Spleen (tissue), 13 donors: ENCODE measurements at places on chromosomes 2 and 18. TPM values are rescaled to one million over a fixed set of nuclear protein-coding genes. Genes with fewer than 3 reads are reported as not detected.

- DNase-seq = no peak
These were observed 103.9 kb downstream of the PMAIP1 start for GRCh38 chr18:60003610-60004185.

Gene PXDN
- total RNA-seq = 49.3 TPM

- no peak for DNase-seq
These were observed 75.0 kb upstream of the RBM44 start for GRCh38 chr2:237723602-237724001.

DNA sequence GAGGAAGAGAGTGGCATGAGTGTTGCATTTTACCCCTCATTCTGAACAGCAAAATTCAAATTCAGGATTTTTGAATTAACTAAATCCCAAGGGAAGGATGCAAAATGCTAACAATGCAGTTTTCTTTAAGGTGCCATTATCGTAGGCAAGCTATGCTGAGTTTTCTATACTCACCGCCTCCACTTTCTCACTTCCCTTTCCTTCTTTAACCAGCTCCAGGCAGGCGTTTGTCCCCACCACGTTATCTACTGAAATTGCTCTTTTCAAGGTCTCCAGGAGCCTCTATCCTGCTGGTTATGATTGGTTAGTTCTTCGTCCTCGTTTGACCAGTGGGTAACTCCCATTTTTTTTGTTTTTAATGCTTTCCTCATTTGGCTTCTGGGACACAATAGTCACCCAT is 1.8 kb upstream of the CPO start:
- no peak for DNase-seq

DNA sequence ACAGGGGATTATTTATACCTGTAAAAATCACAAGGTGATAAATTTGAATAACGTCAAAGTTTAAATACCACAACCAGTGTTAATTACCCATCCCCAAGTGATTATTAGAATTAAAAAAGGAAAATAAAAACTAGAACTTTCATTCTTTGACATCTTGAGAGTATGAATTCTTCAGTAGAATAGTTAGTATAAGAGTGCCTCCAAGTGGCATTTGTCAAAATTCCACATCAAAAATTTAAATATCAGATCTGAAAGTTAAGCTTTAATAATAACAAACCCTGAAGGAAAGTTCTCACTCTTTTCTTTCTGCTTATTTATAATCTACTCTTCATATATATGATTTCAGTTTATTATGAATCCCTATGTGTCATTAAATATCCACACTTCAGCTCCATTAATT is 273.7 kb upstream of the KYNU start:
- DNase-seq = no peak

DNA sequence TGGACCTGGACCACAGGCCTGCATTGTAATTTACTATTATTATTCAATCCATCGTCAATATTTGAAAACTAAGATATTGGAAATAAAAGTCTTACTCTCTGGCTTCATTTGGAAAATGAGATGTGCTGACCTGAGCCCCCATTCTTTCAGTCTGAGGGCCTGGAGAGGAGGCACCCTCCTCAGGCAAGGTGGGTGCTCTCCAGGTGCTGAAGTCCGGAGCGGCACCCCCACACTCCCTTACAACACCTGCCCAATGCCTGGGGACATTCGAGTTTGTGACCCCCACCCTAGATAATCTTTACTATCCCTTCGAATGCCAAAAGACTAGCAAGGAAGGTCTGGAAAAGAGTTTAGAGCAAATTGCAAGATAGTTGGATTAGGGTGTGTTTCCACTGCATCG is 133.3 kb downstream of the EN1 start:
- DNase-seq = no peak

- no peak for DNase-seq
These were observed 6.8 kb downstream of the TFPI start for GRCh38 chr2:187547353-187547979.

- DNase-seq = no peak
These were observed 14.5 kb downstream of the GNLY start for GRCh38 chr2:85708641-85709040.

DNA sequence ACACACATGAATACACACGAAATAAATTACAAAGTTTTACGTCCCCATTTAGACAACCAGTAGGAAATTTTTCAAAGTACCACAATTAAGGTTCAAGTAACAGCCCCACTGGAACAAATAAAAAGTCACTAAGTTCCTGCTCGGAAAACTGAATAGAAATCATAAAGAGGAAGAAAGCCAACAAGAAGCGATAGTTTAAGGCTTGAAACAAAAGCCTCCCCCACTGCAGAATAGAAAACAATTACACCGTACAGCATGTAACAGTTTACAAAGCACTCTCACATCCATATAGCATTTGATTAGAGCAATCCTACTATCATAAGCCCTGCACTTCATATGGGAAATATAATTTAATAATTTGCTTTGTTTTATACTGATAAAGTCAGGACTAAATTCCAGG is 15.5 kb downstream of the KLF7 start:
- DNase-seq = no peak

DNA sequence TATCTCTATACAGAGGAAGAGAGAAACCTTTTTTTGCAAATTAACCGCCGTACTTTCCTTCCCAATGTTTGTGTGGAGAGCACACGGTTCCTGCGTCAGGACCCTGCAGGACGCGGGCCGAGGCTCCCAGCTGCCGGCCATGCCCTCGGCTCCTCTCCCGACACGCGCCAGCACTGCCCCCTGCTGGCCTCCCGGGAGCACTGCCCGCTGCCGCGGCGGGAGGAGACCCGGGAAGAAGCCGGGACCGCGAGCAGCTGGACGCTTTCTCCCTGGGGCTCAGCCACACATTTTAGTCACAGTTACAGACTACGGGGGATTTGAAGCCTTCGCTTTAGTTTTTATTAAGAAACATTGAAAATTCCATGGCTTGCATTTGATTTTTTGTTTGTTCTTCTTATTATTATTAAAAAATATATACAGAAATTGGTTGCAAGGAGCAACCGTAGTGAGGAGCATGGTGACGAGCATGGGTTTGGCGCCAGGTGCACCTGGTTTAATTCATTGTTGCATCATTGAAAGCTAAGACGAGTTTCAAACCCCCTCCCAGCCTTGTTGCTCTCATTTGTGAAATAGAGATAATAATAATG is 401.2 kb downstream of the GALR1 start:
- peak; percentile 89 for DNase-seq

Gene RBKS
- total RNA-seq = 3.7 TPM

Gene PRSS56
- not detected for total RNA-seq

Gene UBXN4
- total RNA-seq = 92.5 TPM

Gene PTH2R
- 0.63 TPM for total RNA-seq

- DNase-seq = peak; percentile 89
These were observed at the start of gene SPTBN1 for GRCh38 chr2:54455563-54456361. Gene SPTBN1 (plus strand): TSS chr2:54456327. CDS start chr2:54526419, 70,092 bp downstream.

- no peak for DNase-seq
These were observed 70.2 kb upstream of the TEX51 start for GRCh38 chr2:126828491-126828890.

GRCh38 chr2:74425523-74425922 is 4.0 kb downstream of the WDR54 start:
- DNase-seq = no peak

Gene IHH
- not detected for total RNA-seq
